ENCODE measurements at places on chromosomes 1 and 21.

- no peak for DNase-seq
Observed at GRCh38 chr1:182890927-182891610, 51.9 kb downstream of the DHX9 start.

GRCh38 chr21:40840401-40841125, 6.4 kb downstream of the DSCAM start:
- DNase-seq: no peak

DNA sequence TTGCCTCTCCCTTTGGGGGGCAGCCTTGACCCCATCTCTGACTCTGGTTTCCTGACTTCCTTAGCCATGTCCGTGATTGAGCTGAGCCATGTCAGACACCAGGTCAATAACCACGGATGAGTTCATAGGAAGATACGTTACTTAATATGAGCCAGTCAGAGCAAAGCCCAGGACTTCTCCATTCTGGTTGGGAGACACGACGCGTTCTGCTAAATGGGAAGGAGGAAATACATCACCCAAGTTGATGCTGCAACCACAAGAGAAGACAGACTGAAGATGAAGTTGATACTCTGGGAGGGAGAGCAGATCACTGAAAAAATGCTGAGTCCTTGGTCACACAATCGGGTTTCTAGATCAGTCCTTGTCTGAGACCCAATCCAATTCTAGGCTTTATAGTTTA, 90.9 kb downstream of the MATN1 start:
- DNase-seq: no peak

- peak; percentile 95 for DNase-seq
Observed at GRCh38 chr1:100955322-100955721, 59.4 kb downstream of the SLC30A7 start.

DNA sequence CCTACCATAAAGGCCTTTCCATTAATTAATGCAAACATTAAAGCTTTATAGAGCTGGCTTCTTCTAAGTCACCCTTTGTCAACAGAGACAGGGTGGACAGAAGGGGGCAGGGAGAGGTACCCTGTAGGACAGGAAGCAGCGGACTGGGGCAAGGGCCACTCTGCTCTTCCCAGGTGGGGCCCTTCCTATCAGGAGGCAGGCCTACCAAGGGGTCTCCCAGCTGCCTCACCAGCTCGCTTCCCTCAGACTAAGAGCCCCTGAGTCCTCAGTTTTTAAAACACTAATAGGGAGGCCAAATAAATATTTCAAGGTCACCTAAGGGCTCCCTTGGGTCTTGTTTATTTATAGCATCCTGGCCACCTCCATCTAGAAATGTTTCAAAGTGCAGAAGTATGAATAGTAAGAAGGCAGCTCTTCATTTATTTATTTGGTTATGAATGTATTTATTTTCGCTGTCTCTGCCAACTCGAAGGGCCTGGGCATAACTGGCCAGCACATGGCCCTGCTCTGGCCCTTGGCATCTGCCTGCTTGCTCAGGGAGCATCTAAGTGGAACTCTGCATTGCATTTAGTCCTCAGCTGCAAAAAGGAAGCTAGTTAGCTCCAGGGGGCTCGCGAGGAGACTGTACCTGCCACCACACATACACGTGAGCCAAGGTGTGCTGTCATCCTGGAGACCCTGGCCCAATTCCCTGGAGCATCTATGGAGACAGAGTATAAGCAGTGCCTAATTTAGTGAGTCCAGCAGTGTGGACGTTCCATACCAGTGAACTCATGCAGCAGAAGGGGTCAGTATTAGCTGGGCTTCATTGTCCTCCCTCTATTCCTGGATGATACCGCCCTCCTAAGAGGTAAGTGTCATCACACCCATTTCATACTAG, 395.1 kb upstream of the VAMP3 start:
- DNase-seq: no peak

DNA sequence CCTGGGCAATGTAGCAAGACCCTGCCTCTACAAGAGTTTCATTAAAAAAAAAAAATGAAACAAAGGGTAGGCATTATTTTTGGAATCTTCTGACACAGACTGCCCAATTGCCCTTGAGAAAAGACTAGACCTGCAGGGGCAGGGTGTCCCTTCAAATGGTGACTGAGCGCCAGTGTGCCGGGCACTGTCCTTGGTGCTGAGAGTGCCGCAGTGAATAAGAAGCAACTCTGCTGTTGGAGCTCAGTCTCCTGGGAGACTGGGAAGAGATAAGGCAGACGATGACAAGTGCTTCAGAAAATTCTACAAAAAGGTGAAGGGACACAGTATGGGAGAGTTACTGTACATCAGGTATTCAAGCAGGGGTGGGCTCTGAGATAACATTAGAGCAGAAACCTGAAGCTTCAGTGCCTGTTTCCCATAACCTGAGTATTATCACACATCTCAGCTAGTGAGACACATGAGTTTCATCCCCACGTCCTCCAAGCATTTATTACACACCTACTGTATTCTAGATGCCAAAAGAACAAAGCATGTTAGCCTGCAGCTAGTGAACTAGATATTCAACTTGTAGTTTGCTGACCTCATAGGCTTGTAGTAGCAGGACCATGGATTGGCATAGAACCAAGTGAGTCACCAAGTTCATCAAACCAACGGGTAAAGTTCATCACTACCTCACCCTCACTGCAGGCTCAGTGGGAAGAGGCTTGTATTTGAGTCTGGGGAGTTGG, 18.4 kb upstream of the RPL11 start:
- peak; percentile 40 for DNase-seq

DNA sequence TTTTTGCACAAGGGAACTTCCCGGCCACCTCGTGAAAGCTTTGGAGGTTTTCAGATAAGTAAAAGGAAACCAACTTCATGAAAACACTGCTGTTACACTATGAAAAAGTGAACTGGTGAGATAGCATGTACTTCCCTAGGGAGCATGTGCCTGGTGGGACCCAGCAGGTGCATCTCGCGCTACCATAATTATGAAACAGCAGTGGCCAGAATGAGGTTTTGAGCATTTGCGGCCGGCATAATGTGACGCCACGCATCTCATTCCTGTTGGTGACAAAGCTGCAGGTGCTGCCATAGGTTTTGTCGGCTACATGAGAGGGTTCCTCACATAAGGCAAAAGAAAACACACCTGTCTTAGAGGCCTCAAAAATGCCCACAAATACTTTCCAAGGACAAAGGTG, 1.7 kb downstream of the KRTAP10-3 start:
- no peak for DNase-seq

DNA sequence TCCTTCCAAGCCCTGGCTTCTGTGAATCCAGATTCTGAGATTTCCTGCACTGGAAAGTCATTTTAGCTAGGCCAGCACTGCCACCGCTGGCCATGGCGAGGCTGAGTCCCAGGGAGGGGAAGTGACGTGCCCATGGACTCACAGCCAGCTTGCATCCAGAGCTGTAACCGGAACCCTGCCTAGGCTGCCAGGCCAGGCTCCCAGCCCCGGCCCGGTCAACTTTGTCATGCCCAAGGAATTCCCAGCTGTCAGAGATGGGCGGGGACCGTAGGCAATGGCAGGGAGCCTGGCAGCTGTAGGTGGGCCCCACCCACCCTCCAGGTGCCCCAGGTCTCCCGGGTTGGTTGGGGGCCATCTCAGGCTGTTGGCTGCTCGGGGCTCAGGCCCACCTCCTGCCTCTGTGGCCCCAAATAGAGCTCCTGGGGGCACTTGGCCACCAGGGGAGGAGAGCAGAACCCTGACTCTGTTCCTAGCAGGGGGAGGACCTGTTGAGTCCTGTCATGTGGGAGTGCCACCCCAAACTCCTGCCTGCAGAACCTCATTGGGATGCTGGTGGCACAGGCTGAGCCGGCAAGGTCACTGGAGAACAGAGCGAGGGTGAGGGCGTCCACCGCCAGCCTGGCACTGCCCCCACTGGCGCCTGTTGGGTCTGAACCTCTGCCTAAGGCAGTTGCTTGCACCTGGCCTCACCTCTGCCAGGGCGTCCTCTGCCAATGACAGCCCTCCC, 57.8 kb downstream of the FOXO6 start:
- peak; percentile 90 for DNase-seq

- DNase-seq: no peak
Observed at GRCh38 chr1:228216371-228217320, 8.8 kb downstream of the OBSCN start.

DNA sequence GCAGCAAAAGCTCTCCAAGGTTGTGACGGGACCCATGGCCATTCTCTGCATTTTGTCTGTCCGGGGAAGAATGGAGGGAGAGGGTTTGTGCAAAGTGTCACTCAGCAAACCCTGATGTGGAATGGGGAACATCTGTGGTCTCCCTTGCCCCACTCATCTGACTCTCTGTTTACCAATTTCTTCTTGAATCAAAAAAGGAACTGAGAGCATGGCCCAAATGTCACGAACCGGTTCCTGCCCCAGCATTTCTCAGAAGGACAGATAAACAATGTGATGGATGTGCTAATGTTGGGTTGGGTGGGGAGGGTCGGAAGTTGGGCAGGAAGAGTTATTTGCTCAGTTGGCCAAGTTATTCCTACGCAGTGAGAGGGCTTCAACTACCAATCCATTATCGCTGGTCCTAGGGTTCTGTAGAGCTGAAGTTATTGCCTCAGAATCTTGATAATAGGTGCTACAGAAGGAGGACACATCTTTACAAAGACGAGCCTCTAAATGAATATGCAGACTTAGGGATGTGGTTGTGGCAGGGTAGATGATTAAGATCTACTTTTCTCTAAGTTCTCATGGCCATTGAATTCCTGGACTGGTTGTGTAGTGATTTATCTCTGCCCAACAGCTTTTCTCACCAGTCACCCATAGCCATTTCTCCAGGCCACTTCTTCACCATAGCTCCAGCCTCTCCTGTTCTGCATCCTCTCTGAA, 9.6 kb upstream of the DUSP12 start:
- DNase-seq: no peak

DNA sequence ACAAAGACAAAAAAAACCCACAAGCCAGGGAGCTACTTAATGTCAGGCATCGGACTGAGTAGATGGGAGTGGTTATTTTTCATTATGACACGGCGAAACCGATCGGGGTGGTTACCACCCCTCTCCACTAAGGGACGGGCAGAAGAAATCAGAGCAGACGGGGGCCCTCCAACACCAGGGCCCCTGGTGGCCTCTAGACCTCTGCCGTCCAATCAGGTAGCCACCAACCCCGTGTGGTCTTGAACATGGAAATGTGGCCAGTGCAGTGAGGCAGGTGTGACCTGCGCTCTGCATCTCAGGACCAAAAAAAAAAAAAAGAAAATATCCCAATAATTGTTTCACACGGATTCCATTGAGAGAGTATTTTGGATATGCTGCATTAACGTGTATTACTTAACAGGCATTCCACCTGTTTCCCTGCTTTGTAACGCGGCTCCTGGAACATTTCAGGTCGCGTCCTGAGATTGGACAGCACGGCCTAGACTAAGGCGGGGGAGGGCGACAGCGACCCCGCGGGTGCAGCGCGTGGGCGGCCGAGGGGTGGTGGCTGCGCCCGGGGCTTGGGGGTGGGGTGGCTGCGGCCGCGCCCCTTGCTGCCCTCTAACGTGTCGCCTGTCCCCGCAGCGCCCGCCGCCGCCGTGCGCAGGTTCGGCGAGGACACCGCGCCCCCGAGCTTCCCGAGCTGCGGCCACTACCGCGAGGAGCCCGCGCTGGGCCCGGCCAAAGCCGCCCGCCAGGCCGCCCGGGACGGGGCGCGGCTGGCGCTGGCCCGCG, 48.3 kb downstream of the SIM2 start:
- DNase-seq: no peak

- no peak for DNase-seq
Observed at GRCh38 chr1:64946916-64947315, 19.4 kb downstream of the JAK1 start.

GRCh38 chr1:39258146-39258924, 53.8 kb downstream of the MACF1 start:
- peak; percentile 57 for DNase-seq

GRCh38 chr1:22752339-22752738, 41.7 kb downstream of the EPHB2 start:
- DNase-seq: no peak

DNA sequence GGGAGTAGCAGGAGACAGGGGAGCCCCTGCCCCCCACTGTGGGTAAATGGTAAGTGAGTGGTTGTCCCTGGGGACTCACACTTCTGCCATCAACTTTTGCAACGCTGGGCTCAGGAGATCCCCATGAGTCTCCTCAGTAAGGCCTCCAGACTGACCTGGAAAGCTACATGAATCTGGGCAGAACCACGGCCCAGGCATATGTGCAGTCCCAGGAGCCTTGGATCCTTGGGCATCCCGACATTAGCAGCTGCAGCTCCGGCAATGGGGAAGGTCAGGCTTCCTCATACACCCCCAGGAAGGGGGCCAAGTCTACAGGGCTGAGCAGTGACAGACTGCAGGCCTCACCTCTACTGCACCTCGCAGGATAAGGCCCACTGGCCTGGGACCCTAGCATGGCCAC, 868.7 kb upstream of the ADGRL4 start:
- DNase-seq: no peak

- peak; percentile 66 for DNase-seq
Observed at GRCh38 chr1:111346089-111346885, 55.6 kb downstream of the CHIA start.

DNA sequence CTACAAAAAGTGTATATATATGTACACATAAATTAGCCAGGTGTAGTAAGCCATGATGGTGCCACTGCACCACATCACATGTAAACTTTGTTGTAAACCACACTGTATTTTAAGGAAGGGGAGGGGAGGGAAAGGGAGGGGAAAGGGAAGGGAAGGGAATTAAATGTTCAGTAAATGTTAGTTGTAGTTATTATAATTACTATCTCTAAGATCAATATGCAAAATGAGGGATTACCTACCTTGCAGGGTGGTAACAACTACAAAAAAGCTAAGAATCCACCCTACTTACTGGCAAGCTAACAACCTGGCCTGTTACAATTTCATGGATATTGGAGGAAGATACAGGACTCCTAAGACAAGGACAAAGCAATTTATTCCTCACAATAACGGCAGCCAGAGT, 17.7 kb downstream of the FAF1 start:
- DNase-seq: no peak

- no peak for DNase-seq
Observed at GRCh38 chr1:31633117-31633516, 11.6 kb downstream of the PEF1 start.

GRCh38 chr1:26771643-26772321, 16.0 kb upstream of the PIGV start:
- DNase-seq: peak; percentile 98

- DNase-seq: no peak
Observed at GRCh38 chr1:193085263-193085662, 20.0 kb downstream of the GLRX2 start.

GRCh38 chr1:36590264-36590663, 107.6 kb upstream of the CSF3R start:
- DNase-seq: no peak

- DNase-seq: peak; percentile 26
Observed at GRCh38 chr1:244614113-244614836, 38.7 kb upstream of the DESI2 start.

GRCh38 chr1:30461640-30462039, 261.7 kb downstream of the MATN1 start:
- no peak for DNase-seq

DNA sequence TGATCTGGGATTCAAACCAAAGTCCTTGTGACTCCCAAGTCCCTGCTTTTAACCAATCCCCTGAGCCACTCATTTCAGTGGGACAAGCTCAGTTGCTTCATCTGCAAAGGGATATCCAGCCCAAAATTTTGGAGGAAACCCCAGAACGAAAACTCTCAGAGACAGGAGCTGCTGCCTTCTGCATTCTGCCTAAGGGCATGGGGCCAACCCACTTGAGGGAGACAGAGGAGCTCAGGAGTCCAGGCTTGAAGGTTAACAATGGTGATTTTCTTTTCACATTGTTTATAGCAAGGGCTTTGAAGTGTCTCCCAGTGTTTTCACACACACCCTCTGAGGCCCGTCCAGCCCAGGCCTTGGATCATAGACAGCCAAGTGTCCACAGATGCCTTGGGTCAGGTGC, 148.1 kb upstream of the CTTNBP2NL start:
- DNase-seq: no peak

- no peak for DNase-seq
Observed at GRCh38 chr21:17949421-17949820, 130.3 kb upstream of the C21orf91 start.

GRCh38 chr1:151039521-151039920, 3.1 kb downstream of the BNIPL start:
- no peak for DNase-seq
